T-helper 22 cell (primary cell): ENCODE measurements at places on chromosomes 12 and 14.

DNA sequence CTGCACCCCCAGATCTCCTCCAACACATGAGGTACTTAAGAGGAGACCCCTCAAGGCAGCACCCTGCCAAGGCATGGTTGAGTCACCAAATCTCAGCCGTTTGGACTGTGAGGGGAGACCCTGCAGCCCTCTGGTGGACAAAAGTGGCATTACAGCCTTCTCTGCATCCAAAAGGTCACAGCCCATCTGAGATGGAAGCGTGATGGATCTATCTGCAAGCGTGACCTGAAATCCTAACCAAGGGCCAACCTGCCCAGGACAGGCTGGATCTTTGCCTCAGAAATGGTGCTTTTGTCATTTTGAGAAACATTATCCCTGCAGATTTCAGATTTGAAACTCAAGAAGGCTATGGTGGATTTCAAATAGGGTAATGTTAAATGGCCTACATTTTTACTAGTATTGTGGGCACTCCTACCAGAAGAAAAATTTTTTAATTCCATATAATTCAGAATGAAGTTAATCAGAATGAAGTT, 23.7 kb upstream of the DHRS4 start:
- peak; percentile 46 for DNase-seq

GRCh38 chr12:7129287-7129871, 690 bp upstream of the RBP5 start:
- no peak for DNase-seq

- no peak for DNase-seq
These were observed 228.4 kb upstream of the NPAS3 start for GRCh38 chr14:32710231-32710671.

GRCh38 chr12:62931477-62931876, 3.5 kb downstream of the PPM1H start:
- no peak for DNase-seq

GRCh38 chr12:40436564-40436963, 211.8 kb downstream of the LRRK2 start:
- DNase-seq: no peak

DNA sequence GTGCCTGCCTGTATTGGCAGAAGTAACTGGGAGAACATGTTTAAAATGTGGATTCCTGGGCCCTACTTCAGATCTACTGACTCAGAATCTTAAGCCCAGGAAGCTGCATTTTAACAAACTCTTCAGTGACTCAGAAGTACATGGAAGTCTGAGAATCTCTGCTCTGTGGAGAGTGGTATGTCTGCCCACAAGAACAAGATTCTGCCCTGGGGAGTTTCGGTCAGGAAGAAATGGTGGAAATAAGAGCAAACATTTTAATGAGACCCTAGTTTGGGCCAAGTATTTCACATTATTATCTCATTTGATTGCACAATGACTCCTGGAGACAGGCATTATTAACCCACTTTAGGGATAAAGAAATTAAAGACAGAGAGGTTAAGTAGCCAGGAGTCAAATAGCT, 8.2 kb downstream of the ALDH1L2 start:
- DNase-seq: no peak
